ENCODE measurements at places on chromosomes 1 and 21.

DNA sequence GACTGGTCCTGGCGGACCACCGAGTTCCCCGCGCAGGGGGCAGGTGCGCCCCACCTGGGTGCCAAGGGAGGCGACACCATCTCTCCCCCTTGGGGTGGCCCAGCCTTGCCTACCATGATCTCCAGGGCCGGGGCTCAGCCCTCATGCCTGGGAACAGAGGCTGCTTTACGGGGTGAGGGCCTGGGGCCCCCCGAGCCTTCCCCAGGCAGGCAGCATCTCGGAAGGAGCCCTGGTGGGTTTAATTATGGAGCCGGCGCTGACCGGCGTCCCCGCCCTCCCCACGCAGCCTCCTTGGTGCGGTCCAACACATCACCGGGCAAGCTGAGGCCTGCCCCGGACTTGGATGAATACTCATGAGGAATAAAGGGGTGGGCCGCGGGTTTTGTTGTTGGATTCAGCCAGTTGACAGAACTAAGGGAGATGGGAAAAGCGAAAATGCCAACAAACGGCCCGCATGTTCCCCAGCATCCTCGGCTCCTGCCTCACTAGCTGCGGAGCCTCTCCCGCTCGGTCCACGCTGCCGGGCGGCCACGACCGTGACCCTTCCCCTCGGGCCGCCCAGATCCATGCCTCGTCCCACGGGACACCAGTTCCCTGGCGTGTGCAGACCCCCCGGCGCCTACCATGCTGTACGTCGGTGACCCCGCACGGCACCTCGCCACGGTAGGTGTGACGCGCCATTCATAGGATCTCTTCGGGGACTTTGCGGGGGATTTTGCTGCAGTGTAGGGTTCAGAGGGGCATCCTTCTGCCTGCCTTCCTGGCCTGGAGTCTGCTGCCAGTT, 38.2 kb downstream of the TP73 start:
- DNase-seq, result no peak

- DNase-seq, result peak; percentile 28
These were observed 17.3 kb downstream of the CA6 start for GRCh38 chr1:8962812-8963530.

- DNase-seq, result no peak
These were observed 78.0 kb upstream of the SMYD2 start for GRCh38 chr1:214202992-214203391.

- no peak for DNase-seq
These were observed 8.7 kb upstream of the PRKACB start for GRCh38 chr1:84135341-84135740.

DNA sequence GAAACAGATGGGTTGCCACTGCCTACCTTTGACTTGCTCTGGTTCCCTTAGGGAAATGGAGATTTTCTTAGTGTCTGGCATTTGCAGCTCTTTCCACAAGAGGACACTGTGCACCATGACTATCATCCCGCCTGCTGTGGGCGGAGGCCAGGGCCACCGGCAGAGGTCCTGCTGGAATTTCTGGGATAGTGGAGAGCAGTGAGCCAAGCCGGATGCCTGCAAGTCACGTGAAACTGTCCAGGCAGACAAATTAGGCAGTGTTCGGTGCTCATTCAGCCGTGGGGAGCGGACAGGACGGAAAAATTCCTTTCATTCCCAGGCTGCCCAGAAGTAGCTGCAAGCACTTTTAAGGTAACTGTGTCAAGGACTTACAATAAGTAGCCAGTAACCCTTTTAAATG, 43.4 kb downstream of the IGSF5 start:
- DNase-seq, result peak; percentile 85

- no peak for DNase-seq
These were observed 156.6 kb downstream of the SIPA1L2 start for GRCh38 chr1:232473324-232473723.

DNA sequence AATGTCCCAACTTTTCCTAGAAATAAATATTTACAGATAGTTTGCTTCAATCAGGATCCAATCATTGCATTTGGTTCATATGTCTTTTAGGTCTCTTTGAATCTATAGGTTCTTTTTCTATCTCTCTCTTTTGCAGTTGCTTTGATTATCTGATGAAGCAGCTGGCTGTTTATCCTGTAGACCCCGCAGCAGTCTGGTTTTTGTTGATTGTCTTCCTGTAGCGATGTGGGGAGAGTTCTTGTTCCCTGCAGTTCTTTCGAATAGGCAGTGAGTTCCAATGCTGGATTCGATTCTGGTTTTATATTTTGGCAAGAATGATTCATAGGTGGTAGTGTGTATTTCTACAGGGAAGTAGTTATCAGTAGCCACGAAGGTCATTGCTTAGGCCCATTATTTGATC, 7.4 kb upstream of the MIXL1 start:
- no peak for DNase-seq

DNA sequence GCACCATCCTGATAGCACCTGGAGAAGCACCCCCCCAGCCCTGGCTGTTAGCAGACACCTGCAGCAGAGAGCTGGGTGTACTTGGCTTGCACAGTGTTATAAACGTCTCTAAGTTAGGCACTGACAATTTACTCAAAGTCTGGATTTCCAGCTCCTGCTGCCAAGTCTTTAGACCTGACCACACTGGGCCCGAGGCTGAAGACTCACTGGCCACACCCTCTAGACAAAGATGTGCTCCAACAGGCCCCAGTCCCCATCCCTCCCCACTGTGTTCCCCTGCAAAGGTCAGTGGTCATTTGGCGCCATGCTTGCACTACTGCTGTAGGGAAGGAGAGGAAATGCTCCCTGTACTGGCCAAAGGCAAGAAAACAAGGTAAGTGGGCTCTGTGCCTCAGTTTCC, 31.1 kb downstream of the PADI6 start:
- DNase-seq, result no peak
